LNCaP clone FGC (cell line): ENCODE measurements at places on chromosomes 4 and X.
A peak's percentile ranks its signal among the peaks of the same experiment; 100 is the strongest.

GRCh38 chr4:160142579-160142978, 1039.7 kb downstream of the RAPGEF2 start:
- DNase-seq, result no peak

DNA sequence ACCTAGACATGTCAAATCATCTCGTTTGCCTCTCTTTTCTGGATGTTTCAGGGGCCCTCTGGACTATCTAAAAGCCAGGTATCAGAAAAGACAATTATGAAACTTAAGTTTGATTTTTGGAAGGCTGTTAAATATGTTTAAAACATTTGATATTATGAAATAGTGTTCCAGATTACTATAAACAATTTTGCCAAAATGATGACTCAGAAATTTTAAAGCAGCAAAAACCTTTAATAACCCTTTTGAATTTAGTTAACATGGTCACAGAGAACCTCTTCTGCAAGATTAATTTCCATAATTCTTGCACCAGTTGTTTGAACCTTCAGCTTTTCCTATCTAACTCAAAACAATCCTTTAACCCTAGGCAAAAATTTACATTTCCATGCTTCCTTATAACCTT, 18.8 kb upstream of the FAM47E start:
- DNase-seq, result no peak

DNA sequence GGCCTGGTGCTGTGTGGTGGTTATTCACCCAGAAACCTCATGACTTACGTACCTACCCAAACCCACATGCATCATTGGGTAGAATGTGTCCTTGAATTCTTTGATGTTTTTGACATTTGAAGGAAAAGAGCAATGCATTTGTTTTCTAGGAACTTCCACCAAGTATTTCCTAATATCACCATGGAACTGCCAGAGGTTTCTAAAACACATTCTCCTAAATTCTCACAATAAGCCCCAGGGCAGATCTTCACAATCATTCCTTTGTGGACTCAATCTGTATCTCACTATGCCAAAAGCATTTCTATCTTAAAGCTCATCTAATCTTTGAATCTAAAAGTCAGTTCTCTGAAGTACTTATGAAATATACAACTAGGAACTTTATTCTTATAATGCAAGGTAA, 8.3 kb upstream of the ODAM start:
- DNase-seq, result no peak

DNA sequence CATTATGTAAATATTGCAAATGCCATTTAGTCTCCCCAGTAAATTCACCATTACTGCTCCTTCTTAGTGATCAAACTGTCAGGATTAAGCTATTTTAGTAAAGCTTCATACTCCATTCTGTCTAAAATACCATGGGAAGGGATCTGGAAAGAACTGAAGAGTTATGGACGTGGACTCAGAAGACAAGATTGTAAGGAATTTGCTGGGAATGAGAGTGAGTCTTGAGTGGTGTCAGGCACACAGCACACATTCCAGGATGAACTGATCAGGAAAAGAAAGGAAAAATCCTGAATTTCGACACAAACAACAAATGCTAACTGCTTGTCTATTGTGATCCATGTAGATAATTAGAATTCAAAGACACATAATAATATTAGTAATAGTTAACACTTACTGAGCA, 311.0 kb downstream of the CENPC start:
- DNase-seq, result no peak

- DNase-seq, result no peak
Measured at GRCh38 chr4:1879485-1879884, 8.3 kb downstream of the NSD2 start.

GRCh38 chrX:93673056-93673868, at the start of gene NAP1L3:
Gene NAP1L3 (minus strand): TSS chrX:93673578. CDS start chrX:93673304, 274 bp downstream.
- DNase-seq, result peak; percentile 17

- DNase-seq, result no peak
Measured at GRCh38 chr4:53307819-53308780, 57.8 kb downstream of the SCFD2 start.

DNA sequence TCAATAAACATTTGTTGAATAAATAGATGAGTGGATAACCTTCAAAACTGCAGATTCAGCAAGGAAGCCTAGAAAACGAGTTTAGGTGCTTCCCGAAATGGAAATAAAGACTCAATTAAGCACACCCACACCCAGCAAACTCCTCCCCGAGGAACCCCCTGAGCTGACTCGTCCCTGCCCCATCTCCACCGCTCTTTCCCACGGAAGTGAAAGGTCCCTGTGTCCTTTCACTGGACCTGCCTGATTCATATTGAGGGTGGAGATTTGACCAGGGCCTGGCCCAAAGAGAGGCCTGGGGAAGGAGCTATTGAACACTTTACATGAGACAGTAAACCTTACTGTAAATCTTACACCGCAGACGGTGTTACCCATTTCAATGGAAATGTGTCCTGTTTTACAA, 129.1 kb downstream of the CPZ start:
- no peak for DNase-seq

GRCh38 chr4:2963966-2964471, 648 bp downstream of the GRK4 start:
- DNase-seq, result no peak

- no peak for DNase-seq
Measured at GRCh38 chr4:68909385-68909784, 42.2 kb downstream of the UGT2A3 start.

GRCh38 chrX:154329294-154329693, 33.7 kb downstream of the TKTL1 start:
- no peak for DNase-seq

- DNase-seq, result no peak
Measured at GRCh38 chr4:47831026-47831679, 6.7 kb downstream of the CORIN start.

DNA sequence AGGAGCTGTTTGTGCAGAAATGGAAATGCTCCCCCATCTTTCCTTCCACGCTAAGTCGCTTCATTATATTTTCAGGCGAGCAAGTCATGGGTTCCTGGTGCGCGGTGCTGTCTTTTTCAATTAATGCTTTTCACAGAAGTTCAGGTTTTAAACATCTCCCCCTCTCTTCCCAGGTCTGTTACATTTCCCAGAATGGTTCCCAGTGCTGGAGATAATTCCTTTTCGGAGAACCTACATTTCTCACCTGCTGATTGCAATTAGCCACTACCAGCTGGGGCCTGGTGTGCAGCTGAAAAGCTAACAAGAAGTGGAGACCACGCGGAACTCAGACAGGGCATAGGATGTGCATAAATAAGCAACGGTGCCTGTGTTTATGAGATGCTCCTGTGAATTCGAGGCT, 217.8 kb downstream of the MID1IP1 start:
- DNase-seq, result no peak

DNA sequence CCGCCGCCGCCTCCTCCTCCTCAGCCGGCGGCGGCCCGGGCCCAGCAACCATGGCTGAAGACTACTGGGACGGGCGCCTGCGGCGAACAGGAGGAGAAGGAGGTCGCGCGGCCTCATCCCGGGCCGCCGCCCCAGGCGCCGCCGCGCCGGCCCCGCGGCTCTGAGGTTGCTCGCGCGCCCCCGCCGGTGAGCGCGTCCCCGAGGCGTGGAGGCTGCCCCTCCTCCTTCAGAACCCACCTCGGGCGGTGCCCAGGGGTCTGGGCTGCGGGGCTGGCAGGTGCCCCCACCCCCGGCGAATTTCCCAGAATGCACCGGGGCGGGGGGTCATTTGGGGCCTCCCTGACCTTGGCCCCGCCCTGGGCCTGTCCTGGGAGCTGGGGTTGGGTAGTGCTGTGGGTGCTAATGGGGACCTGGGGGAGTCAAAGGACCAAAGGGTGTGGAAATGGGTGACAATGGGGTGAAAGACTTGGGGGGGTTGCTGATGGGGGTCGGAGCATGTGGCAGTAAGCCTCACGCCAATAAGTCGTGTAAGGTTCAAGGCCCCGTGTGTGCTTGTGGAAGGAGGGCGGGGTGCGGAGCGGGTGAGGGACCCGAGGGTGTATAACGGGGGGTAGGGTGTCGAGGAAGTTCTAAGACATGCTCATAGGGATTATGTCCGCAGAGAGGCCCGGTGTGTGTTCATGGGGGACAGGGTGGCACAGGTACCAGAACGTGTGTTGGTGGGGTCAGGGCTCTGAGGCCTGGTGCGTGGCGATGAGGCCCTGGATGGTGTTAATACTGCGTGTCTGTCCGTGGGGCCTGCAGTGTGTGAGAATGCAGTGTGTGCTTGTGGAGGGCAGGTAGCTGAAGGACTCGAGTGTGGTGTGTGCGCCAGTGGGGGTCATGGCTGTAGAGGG, 687 bp downstream of the CDK16 start:
- DNase-seq, result no peak

DNA sequence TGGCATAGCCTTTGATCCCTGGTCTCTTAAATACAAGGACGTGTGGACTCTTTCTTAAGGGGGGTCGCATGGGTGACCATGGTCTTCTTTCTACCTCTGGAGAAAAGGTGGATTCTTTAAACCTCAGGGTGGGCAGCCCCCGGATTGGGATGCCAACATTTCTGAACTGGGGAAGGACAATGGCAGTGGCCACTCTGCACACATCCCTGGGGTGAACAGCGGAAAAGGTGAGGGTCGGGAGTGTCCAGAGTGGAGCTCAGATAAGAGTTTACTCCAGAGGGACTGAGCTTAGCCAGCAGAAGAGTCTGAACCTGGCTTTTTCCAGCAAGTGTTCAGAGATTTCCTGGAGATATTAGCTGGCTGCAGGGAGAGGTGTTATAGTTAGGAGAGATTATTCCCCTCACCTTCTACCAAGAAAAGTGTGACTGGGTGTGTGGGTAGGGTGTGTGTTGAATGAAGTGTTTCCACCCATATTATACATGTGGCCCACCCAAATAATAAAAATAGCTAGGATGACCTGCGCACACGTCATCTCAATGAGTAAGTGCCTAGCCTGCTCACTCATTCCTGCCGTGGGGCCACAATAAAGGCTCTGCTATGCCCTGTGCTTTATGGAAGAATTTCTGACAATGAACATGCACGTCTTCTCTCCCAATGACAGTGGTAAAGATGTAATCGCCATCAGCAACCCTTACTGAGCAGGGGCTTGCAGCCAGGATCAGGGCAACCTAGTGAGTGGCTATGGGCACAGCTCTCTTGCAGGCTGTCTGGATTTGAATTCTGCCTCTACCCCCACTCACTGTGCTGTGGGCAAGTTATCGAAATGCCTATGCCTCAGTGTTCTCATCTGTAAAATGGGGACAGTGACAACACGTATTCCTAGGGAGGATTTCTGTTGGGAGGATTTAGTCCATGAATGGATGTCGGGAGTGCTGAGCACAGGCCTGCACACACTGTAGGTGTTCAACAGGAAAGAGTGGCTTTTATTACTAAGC, 76.6 kb downstream of the SLC2A9 start:
- DNase-seq, result no peak

GRCh38 chr4:72970756-72971155, 98.8 kb downstream of the COX18 start:
- DNase-seq, result no peak

DNA sequence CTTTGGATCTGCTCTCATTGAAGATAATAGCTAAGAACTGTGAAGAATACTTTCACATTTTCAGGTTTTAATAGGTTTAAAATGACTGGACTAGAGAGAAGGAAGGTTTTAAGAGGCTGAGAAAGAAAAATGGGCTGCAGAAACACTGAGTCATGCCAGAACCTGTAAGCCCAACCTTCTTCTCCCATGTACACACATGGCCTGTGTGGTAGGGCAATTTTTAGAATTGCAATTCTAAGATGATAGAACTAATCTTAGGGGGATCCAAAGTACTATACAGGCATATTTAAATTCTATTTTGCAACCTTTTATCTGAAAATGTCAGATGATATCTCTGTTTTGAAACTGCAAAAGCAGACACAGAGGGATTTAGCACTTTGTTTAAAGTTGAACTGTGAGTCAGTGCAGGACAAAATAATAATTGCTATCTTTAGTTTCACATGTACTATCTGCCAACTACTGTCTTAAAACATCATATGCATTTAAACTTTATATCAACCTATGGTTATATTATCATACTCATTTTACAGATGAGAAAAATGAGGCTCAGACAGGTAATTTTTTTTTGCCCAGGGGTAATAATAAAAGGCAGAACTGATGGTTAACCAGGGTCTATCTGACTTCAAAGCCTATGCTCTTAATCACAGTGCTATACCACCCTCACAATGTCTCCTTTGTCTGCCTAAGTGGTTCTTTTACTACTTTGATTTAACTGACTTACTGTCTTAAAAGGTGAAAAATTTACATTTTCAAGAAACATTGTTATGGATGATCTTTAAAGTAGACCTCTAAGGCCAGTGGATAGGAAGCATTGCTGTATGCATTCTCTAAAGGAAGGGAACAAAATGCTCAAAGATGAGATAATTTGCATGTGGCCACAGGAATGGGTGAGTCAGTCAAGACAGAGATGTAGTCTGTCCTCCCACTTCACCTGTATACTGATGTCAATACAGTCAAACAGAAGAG, 4.3 kb downstream of the TMPRSS11E start:
- DNase-seq, result no peak

DNA sequence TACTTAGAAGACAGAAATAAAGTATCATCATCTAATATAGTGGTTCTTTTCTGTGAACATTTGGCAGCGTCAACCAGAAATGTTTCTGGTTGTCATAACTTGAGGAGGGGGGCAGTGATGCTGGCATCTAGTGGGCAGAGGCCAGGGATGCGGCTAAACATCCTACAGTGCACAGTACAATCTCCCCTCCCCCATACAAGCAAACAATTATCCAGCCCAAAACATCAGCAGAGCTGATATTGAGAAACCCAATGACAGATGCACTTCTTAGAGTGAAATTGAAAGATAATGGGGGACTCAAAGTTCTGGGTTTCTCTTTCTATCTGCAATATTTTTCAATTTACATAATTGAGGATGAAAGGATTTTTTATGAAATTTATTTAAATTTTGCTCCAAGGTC, 1.9 kb upstream of the EIF1AX start:
- no peak for DNase-seq

DNA sequence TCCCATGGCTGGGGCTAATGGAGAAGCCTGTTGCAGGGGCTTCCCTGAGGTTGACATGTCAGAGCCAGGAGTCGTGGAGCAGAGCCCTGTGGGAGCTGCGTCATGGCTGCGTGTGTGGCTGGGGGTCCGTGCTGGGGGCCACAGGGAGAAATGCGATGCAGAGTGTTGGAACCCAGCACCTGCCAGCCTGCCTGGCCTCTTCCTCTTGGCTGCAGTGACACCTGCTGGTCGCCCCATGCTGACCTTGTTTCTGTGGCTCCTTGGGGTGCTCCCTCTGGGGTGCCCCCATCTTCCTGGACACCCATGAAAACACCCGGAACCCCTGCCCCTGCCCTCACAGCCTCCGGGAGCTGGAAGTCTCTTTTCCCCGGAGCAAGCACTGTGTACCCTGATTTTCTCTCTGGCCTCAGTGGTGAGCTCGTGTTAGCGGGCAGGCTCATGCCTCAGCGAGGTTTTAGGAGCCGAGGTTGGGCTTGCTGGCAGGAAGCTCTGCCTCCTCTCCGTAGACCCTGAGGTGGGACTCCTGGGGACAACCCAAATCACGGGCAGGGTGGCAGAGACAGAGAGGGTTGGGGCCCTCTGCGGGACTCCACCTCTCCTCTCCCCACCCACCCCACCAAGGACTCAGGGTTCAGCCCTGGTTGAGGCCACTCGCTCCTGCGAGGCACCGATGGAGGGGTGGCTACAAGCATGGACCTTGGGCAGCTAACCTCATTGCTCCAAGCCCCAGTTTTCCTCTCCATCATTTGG, 103.7 kb downstream of the SORCS2 start:
- no peak for DNase-seq
